ENCODE measurements at places on chromosomes 7 and 10. TPM values are rescaled to one million over a fixed set of nuclear protein-coding genes. Genes with fewer than 3 reads are reported as not detected.

DNA sequence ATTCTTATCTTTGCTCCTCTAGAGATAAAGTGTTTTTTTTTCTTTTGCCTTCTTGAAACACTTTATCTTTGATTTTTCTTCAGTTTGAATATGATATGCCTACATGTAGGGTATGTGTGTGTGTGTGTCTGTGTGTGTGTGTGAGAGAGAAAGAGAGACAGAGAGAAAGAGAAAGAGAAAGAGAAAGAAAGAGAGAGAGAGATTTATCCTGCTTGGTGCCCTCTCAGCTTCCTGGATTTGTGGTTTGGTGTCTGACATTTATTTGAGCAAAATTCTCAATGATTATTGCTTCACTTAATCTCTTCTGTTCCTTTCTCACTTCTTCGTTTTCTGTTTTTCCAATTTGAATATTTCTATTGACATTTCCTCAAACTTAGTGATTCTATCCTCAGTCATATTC, 60.3 kb downstream of the RAB18 start:
- no peak for DNase-seq

DNA sequence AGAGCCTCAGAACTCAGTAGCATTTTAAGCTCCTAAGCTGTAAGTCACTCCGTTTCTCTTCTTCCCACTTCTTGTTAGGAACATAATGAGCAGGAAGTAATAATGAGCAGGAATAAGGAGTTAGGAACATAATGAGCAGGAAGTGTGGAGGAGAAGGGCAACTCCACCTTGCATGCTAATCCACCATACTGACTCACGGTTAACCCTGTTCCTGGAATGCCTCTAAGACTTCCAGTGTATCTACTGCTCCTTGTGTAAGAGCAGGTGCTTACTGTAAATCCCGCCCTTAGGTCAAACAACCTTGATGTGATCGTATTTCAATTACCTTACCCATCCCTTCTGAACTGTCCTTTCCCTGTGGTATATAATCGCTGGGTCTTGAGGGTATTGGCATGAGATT, 528.7 kb downstream of the CALN1 start:
- no peak for DNase-seq

- DNase-seq: no peak
These were observed 10.8 kb downstream of the NKX6-2 start for GRCh38 chr10:132774902-132775863.

The TNKS2 gene
- 92.5 TPM for total RNA-seq

The BTBD16 gene
- not detected for total RNA-seq

The TBRG4 gene
- 60.7 TPM for total RNA-seq

All from frontal cortex (tissue), 4 donors.